ENCODE measurements at places on chromosomes 12 and 14.

DNA sequence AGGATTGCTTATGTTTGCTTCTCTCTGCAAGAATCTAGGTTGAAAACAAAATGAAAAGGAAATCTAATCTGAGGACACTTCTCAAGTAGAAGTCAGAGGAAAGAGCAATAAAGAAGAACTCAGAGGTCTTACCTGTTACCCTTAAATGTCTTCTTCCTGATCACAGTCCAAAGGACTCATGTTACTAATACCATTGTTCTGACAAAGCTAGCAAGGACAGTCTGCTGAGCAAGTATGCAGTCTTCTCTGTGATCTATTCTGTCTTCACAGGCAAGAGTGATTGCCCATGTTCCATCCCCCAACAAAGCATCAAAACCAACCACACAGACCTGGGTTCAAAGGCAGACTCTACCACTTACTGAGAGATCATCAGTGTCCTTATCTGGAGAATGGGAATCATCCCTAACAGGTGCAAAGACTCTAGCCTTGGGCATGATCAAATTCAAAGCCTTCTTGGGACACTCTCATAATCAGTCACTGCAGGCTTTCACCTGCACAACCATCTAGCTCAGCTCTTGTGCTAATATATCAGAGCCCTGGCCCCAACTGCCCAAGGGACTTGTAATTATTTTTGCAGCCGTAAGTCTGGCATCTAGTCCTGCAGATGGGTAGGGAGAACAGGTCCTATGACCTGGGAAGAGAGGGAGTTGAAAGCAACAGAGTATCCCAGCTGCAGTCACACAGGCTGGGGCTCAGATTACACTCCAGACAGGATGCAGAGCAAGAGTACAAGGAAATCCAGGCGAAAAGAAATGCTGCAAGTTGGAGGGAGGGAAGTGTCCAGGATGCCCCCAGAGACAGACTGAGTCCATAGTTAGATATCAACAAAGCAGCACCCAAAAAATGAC is 97.9 kb upstream of the NUDT4 start:
- no peak for DNase-seq

- DNase-seq = no peak
These were observed 103.5 kb upstream of the ATF1 start for GRCh38 chr12:50660425-50660822.

DNA sequence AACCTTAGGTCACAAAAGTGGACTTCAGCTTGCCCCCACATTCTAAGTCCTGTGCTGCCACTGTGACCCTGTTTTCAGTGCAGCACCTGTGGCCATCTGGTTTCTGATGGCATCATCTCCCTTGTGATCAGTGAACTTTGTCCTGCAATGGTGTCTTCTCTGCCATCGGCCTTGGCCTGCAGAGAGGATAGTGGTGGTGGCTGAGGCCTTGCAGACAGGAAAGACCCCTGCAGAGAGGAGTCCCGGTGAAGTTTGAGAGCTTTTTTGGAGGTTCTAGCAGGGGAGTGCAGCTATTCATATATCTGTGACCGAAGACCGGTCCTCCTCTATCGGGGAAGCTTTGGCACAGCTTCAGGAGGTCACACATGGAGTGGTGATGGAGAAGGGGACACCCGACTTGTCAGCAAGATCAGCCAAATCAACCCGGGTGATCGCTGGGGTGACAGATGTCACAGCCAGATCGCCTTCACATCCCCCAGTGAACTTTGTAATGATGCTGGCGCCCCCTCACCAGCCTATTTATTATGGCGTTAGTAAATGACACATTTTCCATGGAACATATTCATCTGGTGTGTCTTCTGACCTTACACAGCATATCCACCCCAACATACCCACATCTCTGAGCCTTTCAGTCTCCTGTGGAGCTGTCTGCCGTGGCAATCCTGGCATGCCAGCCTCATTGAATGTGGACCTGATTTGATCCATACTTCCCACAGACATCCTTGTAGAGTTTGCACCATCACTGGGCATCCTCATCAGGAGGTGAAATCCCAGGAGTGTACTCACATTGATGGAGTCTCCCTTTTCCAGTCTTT is 136.1 kb downstream of the PAPOLA start:
- DNase-seq = no peak

DNA sequence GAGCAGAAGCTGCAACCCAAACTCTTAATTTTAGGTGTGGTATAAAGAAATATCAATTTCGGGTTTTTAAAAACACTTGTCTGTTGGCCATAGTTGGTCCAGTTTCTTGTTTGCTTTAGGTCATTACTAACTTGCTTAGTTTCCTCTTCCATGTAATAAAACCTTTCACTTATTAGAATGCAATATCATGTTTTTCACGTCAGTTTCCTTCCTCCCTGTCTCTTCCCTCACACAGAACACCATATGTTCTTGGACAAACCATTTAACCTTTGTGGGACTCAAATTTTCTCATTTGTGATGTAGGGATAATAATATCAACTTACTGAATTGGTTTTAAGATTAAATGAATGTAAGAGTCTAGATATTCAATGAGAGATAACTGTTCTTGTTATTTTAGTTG is 22.9 kb downstream of the PMCH start:
- DNase-seq = no peak

GRCh38 chr12:19779395-19780056 is 340.2 kb downstream of the AEBP2 start:
- no peak for DNase-seq

GRCh38 chr14:95527387-95528002 is 7.4 kb upstream of the GLRX5 start:
- DNase-seq = peak; percentile 56

- DNase-seq = no peak
These were observed 2.8 kb downstream of the TMX1 start for GRCh38 chr14:51242545-51243490.
